ENCODE measurements at places on chromosomes 6 and 20.

DNA sequence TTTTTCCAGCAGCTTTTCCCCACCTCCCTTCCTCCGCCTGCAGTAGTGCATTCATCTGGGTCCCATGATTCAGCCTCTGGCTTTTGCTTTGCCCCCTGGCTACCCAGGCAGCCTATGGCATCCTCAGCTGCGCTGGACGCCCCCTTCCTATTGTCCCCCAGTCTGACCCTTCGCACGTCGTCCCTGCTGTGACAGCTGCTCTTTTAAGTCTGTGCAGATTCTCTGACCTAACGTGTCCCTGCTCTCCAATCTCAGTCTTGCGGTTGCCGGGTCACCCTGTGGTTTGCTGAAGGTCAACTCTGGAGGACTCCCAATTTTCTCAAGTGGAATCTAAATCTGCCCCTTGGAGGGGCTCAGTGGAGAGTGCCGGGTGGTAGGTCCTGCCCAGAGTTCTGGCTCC lies 294.3 kb downstream of the CDC5L start:
- no peak for DNase-seq

- no peak for DNase-seq
These were observed 38.5 kb upstream of the TXLNB start for GRCh38 chr6:139330306-139330705.

DNA sequence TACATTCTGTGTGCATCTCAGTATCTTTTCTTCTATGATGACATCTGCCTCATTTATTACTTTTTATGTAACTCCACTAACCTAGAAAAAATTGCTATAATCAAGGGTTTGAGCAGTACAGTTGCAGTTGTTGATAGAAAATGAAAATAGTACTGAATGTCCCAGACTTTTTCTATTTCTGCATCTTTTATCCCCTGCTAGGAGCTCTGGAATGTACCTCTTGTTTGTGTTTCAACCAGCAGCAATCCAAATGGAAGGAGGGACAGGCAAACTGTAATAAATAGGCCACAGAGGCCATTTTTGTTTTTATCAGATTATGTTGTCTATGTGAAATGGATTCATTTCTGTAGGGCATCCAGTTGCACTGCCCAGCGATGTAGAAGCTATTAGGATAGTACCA lies 536.9 kb downstream of the KIF16B start:
- no peak for DNase-seq

- DNase-seq, result no peak
These were observed 248.7 kb downstream of the RFPL4B start for GRCh38 chr6:112595841-112596240.

DNA sequence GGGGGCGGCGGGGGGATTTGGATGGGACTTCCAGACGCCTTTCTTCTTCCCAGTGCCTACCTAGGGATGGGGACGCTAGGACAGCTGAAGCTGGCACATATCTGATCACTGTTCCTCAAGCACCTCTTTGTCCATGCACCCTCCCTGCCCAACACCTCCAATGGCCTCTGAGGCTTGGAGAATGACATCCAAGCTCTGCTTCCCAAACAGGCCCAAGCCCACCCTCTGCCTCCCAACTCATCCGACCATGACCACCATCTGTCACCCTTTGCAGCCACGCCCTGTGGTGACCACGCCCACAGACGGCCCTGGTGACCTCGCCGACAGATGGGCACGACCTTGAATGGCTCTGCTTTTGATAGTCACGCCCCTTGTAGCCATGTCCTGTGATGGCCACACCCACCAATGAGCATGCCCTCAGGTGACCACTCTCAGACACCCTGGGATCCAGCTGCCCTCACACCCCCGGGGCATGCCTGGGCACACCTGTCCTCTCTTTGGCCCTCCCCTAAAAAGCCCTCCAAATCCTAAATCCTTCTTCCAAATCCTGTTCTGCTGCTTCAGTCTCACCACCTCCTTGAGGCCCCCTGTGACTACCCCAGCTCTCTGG lies 51.0 kb downstream of the SSR1 start:
- DNase-seq, result no peak

DNA sequence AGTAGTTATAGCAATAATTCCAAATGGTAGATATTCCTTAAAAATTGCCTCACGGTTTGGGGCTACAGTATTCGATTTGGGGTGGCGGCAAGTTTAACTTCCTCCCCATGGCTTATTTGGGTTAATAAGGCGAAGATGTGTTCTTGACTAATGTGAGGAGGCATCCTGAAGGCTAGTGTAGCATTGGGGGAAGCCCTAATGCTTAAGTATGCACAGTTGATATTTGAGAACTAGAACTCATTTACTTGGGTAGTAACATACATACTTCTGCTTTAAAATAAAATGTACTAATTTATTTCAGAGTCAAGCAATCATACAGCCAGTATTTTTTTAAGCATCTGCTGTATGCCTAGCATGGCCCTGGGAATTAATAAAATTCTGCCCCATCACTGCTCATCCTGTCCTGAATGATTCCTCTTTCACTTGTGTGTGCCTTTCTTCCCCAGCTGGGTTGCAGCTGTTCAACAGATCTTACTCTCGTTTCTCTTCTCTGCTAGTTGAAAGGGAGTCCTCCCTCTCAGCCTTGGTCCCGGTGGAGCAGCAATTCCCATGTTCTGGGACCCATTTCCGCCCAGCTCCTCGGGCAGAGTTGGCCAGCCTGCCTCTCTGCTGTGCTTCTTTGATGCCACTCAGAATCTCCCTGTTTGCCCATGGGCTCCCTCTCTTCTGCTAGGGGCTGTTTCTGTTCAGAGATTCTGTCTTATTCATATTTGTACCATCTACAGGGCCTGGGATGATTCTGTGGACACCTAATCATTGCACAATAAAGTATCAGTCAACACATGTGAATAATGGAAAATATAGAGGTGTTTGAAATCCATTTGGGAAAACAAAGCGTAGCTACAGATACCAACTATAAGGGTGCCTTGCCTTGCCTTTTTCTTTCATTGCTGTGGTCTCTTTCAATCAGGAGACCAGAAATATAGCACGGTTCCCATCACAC lies 104.8 kb downstream of the ARID1B start:
- DNase-seq, result no peak

- DNase-seq, result no peak
These were observed 145.5 kb upstream of the RPS6KA2 start for GRCh38 chr6:166772518-166772917.

- no peak for DNase-seq
These were observed 1131.7 kb upstream of the EYS start for GRCh38 chr6:66838764-66839163.

DNA sequence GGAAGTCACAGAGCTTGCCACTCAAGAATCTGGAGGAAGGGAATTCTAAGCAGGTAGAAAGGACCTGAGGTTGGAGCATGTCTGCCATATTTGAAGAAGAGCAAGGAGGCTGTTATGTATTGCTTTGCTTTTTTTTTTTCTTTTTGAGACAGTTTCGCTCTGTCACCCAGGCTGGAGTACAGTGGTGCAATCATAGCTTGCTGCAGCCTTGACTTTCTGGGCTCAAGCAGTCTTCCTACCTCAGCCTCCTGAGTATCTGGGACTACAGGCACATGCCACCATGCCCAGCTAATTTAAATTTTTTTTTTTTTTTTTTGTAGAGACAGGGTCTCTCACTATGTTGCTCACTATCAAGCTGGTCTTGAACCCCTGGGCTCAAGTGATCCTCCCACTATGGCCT lies 40.8 kb downstream of the ORC3 start:
- no peak for DNase-seq

GRCh38 chr6:4939241-4939640 lies 64.6 kb downstream of the RPP40 start:
- no peak for DNase-seq

- DNase-seq, result peak; percentile 65
These were observed 43.0 kb downstream of the PRDM1 start for GRCh38 chr6:106128981-106129781.

DNA sequence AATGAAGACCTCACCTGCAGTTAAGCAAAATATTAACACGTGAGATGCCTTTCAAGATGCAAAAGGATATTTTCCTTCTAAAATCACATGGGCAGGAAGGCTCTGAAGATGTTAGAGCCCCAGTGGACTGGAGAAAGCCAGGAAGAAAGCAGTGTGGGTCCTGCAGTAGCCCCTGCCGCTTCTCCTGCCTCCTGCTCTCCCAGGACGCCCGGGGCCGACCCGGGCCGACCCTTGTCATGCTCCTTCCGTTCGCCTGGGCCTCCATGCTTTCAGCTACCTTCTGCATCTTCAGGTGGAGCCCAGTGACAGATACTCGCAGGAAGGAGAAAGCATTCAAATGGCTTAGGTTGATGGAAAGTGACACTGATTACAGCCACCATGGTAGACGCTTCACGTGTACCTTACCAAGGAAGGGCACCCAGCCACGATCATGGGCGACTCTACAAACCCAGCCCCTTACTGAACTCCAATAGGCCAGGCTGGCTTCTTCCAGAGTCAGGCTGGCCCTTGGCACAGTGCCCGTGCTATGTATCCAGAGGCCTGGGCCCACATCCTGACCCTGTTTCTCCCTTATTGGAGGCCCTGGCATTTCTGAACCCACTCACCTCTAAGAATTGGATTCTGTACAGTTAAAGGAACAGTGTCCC lies 69.0 kb downstream of the TCP11 start:
- DNase-seq, result no peak

DNA sequence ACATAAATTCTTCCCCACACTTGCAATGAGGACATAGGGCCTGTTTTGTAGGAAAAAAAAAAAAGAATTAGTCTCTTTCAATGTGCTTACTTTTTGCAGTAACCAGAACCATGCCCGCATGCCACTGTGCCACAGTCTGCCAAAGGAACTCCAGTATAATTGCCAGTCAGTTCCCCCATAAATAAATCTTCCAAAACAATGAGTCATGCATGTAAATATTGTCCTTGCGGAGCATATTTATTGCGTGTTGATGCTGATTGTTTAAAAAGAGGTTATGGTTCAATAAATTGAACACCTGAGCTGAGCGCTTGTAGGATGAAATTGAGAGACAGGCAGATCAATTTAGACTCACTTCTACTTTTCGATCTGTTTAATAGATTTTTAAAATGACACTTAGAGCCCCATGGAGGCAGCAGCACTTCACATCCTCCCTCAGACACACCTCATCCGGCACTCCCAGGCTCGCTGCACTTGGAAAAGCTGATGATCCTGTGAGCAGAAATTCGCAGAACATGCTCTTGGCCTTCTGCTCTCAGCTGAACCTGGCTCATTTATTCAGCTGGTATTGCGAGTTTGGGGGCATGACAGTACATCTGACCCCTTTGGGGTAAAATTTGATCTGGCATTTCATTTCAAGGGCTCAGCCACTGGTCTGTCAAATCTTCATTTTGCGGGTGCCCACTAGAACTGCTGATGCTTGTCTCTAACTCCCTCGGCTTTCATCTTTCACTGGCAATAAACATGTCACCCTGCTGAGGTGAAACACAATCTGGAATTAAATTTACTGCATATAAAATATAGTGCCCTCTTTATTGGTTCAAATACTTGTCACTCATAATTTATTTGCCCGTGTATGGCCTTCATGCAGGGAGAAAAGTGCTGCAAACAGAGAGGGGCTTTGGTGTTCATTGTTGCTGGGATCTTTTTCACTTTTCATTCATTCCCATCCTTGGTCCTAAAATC lies 371.1 kb upstream of the POU3F2 start:
- peak; percentile 3 for DNase-seq

- no peak for DNase-seq
These were observed 127.6 kb downstream of the TTLL2 start for GRCh38 chr6:167452338-167453081.

DNA sequence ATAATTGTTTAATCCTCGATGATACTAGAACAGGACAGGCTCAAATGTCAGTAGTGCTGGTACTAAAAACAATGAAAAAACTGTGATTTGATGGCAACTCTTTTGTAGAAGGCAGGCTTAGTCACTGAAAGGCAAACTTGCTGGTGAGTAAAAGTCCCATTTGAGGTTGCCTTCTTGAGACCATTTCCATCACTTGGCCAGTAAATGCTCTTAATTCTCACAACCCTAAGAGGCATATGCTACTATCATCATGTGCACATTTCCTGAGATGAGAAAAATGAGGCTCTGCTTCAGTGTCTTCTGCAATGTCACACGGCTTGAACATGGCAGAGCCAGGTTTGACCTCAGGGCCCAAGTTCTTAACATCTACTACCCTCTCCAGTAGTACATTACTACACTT lies 9.9 kb downstream of the AKIRIN2 start:
- no peak for DNase-seq

DNA sequence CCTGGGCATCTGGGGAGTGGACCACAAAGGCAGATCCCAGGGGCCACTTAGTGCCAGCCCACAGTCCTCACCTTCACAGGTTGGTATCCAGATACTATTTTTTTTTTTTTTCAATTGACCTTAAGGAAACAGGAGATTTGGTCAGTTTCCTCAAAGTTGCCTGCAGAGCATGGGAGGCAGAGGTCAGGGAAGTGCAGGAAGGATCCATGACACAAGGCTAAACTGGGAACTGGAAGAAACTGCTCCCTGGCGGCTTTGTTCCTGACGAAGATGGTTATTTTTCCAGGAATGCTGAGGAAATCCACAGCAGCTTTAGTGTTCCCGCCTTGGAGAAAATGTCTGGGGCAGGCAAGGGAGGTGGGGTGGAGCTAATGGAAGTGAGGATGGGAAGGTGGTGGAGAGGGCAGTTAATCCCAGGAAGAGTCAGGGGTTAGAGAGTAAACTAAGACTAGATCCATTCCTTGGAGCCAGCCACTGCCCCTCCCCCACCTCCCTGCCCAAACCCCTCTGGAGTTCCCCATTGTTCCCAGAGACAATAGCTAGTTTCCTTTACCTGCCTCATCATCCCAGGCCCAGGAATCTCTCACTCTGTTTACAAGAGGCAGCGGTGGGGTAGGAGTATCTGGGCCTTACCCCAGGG lies 14.3 kb upstream of the MYMX start:
- no peak for DNase-seq

GRCh38 chr6:142387997-142388815 lies 86.4 kb downstream of the ADGRG6 start:
- peak; percentile 67 for DNase-seq

GRCh38 chr20:54105653-54106052 lies 35.3 kb upstream of the BCAS1 start:
- no peak for DNase-seq

GRCh38 chr20:59787538-59787890 lies 145.9 kb downstream of the SYCP2 start:
- no peak for DNase-seq

DNA sequence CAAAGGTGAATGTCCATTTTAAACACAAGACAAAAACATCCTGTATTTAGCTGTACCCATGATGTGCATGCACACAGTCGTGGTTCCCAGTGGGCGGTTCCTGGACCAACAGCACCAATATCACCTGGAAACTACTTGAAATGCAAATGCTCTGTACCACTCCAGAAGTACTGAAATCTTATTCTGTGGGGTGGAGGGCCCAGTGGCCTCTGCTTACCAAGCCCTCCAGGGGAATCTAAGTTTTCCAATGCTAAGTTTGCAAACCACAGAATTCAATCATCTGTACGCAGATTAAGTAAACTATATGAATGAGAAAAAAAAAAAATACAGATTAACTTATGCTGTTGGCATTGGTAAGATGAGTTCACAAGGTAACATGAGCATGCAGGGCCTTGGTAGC lies 14.1 kb downstream of the TRMT6 start:
- DNase-seq, result no peak

DNA sequence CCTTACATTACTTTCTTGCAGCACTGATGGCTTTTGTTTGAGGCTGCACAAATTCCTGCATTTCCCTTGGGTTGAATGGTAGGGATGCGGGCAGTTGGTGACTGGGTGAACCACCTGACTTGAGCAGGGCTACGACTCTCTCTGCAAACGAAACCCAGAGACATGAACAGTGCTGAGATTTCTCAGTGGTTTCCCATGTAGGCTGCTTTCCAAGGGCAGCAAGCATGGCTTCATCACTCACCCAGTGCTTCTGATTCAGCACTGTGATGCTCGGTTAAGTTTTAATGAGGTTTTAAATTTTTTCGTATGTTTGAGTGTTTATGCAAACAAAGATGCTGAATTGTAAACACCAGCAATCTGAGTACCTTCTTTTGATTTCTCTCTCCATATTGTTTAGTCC lies 127.2 kb downstream of the MTHFD1L start:
- no peak for DNase-seq

Data from HT-29 (cell line).